ENCODE measurements at places on chromosomes 2 and 18.

- DNase-seq: no peak
Measured at GRCh38 chr2:8720741-8721140, 38.9 kb downstream of the ID2 start.

- DNase-seq: no peak
Measured at GRCh38 chr2:138831154-138831553, 51.0 kb upstream of the NXPH2 start.

DNA sequence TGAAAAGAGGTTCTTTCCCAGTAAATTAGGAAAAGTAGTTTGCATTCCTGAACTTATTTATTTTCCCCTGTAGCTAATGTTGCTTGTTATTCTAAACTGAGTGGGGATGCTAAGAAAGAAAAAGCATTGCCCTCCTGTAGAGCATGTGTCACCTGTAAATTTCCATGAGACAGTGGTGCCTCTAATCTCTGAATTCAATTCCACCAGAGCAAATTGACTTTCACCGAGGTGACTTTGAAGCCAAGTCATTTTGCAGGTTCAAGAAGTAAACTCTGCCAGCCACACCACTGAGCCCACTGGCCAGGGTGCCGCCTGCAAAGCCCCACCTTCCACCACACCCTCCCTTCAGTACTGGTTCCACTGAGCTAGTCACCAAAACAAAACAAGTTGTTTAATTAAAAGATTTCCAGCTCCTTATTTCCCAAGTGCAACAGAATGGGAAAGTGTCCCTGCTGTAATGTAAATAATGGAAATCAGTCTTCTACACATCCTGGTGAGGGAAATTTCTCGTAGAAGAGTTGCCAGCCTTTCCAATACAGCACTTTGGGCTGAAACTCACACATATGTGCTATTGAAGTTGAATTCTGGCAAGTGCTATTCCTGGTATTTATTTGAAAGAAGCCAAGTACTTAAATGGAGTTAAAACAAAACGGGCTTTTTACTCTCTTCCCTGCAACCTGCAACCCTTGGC lies 254.8 kb downstream of the RNF152 start:
- no peak for DNase-seq

GRCh38 chr2:88451811-88452564 lies 505 bp downstream of the FOXI3 start:
- DNase-seq: no peak

- DNase-seq: no peak
Measured at GRCh38 chr2:68411397-68412126, 46.5 kb downstream of the PLEK start.

DNA sequence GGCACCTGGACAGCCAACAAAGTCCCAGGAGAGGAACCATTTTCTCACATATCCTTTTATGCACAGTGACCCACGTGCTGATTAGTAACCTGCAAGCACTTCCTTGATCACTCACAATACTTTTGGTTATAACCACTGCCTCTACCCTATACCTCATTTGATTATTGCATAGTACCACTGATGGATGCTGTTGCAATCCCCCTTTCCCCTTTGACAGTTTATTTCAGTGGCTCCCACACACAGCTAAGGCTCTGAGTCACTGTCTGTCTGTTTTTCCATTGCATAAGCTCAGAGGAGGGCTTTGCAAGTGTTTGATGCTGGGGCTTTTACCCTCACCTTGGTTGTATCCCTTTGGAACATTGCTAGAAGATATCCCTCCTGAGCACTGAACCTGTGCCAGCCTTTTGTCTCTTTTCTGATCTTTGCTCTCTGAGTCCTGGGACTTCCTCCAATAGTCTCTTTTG lies 101.7 kb upstream of the RBBP8 start:
- DNase-seq: no peak

DNA sequence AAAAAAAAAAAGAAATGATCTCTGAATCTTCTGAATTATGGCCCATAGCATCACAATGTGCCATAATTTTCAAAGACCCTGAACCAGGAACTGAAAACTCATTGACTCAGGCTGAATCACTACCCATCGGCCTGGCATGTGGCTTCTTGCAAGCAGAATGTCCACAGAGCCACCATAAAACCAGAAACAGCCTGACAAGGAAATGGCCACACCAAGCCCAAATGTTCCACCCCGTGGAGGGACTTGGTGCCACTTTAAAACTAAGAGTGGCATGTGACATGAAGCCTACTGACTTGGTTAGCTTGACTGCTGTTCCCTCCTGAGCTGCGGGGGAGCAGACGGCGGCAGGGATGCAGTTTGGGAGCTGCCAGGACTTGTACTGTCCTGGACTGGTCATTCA lies 71.2 kb upstream of the RBM44 start:
- no peak for DNase-seq

GRCh38 chr2:133732982-133733900 lies 165.0 kb upstream of the NCKAP5 start:
- no peak for DNase-seq

DNA sequence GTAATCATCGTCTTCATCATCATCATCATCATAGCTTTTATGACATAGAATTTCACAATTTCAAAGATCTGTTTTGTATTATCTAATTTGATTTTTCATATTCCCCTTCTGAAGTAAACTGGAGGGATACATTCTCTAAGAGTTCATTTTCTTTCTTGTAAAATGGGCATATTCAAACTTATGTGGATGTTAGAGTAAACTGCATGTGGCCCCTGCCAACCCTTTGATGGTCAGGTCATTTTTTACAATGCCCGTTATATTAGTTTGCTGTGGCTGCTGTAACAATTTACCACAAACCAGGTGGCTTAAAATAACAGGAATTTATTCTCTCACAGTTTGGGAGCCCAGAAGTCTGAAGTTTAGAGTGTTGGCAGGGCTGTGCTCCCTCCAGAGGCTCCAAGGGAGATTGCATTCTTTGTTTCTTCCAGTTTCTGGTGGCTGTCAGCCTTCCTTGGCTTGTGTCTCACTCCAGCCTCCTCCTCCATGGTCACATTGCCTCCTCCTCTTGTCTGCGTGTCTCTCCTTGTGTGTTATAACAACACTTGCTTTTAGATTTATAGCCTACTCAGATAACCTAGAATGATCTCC lies 127.5 kb upstream of the MMADHC start:
- DNase-seq: no peak

DNA sequence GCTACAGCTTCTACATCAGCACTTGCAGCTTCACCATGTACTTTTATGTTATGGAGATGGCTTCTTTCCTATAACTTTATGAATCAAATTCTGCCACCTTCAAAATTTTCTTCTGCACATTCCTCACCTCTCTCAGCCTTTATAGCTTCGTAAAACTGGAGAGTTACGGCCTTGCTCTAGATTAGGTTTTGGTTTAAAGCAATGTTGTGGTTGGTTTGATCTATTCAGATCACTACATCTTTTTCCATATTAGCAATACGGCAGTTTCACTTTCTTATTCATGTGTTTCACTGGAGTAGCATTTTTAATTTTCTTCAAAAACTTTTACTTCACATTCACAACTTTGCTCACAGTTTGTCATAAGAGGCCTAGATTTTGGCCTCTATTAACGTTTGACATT lies 242.9 kb upstream of the GYPC start:
- DNase-seq: no peak

DNA sequence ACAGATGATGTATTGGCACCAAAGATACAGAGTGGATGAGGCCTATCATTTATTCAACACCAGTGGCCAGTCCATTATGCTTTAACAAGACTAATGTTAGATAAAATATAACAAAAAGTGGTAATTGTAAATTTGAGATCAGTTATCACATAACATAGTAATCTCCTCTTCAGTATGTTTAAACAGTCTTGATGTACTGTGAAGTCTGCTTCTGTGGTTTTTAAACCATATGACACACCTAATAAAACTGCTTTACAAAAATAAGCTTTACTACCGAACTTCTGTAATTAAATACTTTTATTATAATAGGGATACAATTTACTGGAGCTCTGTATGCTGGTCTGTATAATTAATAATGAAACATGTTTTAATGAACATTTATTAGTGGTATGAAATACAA lies 2156.1 kb upstream of the CELF4 start:
- DNase-seq: no peak
